ENCODE measurements at places on chromosomes 6 and 20.

- no peak for DNase-seq
These were observed 19.4 kb downstream of the PTPRK start for GRCh38 chr6:128500749-128501600.

DNA sequence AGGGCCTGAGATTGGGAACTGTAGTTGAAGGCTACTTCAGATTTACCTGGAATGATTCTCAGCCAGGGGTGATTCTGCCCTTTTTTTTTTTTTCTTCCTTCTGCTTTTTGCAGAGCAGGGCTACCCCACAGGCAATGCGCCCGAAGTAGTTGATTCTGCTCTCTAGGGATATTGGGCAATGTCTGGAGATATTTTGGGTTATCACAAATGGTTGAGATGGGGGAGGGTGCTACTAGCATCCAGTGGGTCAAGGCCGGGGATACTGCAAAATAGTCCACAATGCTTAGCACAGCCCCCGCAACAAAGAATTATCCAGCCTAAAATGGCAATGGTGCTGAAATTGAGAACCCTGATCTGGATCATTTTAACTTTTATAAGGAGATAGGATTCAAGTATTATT is 71.2 kb upstream of the ZMYND8 start:
- no peak for DNase-seq

DNA sequence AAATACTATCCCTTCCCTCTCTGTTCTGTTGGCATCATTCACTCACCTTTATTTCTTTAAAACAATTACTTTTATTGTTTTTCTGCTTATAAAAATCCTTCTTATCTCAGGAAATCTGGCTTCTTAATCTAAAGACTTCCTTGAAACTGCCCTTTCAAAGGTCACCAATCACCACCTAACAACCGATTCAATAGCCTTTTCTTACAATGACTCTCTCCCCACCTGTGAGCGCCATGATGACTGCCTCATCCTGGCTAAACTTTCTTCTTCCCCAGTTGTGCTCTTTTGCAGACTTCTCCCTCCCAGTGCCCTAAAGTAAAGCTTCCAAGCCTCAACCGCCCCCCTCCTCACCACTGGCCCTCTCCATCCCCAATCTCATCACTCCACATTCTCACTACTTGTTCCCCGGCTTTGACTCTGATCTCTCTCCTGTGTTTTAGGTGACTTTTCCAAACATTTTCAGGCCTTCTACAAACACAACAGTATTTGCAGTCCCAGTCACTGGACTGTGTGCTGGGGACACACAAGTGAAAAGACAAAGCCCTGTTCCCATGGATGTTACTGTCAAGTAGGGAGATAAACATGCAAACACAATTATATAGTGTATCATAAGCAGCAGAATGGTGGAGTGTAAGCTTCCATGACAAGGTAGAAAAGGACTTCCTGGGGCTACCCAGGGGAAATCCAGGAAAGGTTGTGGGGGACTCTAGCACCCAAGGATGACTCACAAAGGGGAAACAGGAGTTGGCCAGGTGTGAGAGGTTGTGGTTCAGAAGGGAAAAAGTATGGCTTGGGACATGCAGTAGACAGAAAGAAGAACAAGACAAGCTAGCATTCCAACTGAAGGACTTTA is 12.8 kb downstream of the NHSL1 start:
- no peak for DNase-seq

GRCh38 chr6:44201638-44202303 is 15.0 kb upstream of the MYMX start:
- DNase-seq: no peak

DNA sequence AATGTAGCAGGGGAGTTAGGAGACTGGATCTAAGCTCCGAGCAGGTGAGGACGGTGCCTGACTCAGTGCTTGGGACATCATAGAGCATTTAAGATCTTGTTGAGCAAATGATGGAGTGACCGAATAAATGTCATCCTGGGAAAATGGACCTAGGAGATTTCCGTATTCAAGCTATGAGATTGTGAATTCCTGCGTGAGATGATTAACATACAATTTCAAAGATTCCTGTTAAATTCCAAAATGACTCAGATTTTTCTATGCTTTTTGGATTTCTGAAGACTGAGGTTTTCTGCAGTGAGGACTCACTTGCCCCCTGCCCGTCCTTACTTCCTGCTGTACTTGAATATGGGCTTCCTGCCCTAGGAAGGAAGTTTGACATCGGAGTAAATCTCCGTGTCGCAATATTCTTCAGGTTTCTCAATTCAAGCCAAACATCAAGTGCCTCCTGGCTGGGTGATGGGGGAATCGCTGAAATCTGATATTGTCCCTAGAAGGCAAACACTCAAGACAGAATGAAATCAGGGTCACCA is 5.2 kb downstream of the SYTL3 start:
- no peak for DNase-seq

DNA sequence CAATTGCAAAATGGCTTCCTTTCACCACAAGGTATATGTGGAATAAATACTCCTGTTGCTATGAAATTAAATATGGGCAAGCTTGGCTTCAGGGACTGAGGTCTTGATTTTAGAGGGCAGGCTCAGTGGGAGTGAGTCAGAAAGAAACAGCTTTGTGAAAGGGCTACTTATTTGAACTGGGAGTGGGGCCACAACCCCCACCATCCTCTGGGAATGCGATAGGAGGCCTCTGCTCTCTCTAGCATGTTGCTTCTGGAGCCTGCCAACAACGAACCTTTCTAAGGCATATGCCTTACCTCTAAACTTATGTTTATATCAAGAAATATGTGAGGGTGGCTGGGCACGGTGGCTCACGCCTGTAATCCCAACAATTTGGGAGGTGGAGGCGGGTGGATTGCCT is 149.7 kb downstream of the LRRC1 start:
- no peak for DNase-seq

DNA sequence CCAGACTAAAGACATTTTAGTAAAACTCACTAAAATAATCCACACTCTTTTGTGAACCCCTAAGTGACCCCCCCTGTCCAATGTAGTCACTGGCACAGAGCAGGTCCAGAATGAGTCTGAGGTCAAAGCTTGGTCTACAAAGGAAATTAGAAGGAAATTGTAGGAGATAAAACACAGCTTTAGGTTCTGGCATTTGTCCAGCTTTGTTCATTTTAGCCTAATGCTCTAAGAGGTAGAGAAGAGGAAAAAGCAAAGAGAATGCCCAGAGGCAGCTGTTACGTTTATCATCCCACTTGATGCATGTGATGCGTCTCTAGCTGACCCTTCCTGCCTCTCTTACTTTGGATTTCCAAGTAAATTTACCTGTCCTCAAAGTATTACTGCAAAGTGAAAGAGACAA is 62.5 kb downstream of the CNKSR3 start:
- DNase-seq: no peak

DNA sequence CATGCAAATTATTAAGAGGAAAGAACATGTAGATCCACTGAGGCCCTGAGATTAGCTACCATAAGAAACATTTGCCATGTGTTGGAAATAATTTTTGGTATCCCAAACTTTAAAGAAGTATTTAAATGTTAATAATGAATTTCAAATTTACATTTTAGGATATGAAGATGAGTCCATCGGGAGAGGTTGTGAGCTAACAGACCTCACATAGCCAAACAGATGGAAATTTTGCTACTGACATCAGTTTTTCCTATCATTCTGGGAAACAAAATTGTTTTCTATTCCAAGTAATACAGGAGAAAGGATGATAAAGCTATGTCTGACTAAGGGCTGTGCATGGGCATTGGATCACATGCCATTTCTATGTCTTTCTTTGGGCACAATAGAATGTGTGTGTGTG is 809.6 kb downstream of the TENT5A start:
- no peak for DNase-seq

DNA sequence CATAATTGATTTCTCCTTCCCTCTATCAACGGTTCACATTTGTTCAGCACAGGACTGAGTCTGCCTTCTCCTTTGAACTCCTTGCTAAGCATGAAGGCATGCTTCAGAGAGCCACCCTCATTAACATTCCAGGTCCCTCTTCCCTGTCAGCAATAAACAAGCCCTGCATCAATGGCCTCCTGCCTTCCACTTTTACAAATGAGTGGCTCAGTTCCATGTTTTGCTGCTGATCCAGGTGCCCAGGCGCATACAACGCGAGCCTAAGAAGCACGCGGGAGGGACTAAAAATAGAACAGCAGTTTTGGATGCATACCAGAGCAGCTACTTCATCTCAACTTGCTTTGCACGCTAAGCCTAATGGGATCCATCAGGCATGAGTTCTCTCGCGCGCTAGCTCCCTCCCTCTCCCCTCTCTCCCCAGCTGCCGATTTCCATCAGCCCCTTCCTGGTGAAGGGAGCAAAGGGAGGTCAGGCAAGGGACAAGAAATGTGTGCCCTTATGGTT is 53.4 kb downstream of the TRAF3IP2 start:
- no peak for DNase-seq

DNA sequence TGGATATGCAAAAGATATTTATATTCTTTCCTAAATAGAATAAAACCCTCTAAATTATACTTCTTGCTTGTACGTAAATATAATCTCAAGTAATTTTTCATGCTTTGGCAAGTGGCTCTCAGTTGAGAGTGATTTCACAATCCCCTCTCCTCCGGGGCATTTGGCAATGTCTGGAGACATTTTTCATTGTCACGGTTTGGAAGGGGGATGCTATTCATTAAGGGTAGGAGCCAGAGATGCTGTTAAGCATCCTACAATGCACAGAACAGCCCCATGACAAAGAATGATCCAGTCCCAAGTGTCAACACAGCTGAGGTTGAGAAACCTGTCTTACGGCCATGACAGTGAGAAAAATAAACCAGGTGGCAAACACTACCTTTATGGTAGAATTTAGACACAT is 75.7 kb downstream of the AGPAT4 start:
- no peak for DNase-seq

All from activated CD4-positive, alpha-beta T cell treated with anti-CD3 and anti-CD28 coated beads for 1 hour (primary cell).